Forelimb muscle (tissue), 1 donor: ENCODE measurements at places on chromosomes 7 and 10.

- DNase-seq, result no peak
Measured at GRCh38 chr10:71531485-71532446, 135.0 kb downstream of the CDH23 start.

DNA sequence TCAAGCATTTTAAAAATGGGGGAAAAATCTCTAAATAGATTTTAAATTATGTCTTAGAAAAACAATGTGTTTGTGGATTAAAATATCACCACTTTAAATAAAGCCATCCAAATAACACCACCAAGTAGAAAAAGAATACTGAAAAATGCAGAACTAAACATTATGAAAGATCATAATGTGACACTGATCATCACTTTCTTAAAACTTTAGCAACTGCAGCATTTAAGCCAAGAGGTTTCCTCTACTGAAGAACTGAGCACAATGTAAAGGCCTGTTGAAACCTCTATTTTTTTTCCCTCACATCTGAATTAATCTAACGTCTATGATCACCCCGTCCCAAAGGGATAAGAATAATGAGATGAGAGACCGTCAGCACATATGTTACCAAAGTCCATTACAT, 18.6 kb downstream of the MINDY3 start:
- no peak for DNase-seq

GRCh38 chr10:80413271-80413996, 5.1 kb downstream of the PRXL2A start:
- DNase-seq, result no peak

DNA sequence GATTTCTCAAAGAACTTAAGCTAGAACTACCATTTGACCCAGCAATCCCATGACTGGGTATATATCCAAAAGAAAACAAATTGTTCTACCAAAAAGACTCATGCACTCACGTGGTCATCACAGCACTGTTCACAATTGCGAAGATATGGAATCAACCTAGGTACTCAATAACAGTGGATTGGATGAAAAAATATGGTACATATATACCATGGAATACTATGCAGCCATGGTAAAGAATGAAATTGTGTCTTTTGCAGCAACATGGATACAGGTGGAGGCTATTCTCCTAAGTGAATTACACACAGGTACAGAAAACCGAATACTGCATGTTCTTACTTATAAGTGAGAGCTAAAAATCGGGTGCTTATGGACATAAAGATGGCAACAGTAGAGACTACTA, 61.8 kb downstream of the PIK3CG start:
- no peak for DNase-seq

DNA sequence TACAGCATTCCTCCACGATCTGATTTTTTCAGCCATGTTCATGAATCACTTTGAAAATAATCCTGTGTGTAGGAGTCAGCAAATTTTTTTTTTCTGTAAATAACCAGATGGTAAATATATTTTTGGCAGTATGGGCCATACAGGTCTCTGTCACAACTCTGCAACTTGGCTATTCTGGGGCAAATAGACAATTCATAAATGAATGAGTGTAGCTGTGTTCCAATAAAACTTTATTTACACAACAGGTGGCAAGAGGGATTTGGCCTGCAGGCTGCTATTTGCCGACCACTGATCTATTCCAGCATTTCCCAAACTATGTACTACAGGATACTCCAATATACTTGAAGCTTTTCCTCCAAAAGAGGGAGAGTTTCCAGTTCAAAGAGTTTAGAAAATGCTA, 78.7 kb upstream of the SVIL start:
- no peak for DNase-seq

DNA sequence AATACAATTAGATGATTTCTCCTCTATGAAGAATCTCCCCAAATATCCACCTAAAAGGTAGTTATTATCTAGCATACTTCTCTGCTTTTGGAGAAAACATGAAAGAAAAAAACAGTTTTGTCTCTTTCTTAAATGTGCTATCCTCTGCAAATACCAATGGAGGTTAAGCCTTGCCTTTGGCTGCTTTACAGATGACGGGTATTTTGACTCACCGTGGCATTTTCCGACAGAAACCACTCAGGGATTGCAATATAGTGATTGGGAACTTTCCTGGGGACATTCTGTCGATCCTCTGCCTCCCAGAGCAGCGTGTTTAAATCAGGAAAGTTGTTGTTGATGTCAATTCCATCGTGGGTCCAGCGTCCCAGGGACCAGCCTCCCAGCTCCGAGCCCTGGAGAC, 100.6 kb downstream of the GPR26 start:
- DNase-seq, result no peak

- DNase-seq, result no peak
Measured at GRCh38 chr7:28093623-28094232, 86.9 kb downstream of the JAZF1 start.

GRCh38 chr10:77264527-77264926, 373.1 kb downstream of the KCNMA1 start:
- DNase-seq, result no peak

GRCh38 chr10:122168598-122169394, 102.3 kb upstream of the BTBD16 start:
- DNase-seq, result no peak

GRCh38 chr10:12811826-12812225, 189.7 kb downstream of the CCDC3 start:
- DNase-seq, result no peak

DNA sequence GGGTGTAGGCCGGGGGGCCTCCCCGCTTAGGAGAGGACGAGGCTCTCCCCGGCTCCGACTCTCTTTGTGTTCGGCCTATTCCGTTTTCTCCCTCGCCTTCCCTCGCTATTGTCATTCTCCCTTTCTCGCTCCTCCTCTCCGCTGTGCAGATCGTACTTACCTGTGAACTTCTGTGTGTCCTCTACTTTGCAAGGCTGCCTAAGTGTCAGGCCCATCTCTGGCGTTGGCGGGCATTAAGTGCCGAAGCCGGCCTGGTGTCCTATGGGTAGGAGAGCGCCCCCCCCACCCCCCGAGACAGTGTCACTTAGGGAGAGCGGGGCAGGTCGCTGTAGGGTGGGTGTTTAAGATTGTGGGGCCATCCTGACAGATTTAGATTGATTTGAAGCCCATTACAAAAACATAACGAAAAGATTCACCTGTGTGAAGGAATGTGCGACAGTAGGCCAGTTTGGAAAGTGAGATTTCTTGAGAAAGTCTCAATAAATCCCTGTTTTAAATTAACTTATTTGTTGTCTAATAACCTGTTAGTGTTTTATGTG, 579 bp downstream of the RBM33 start:
- no peak for DNase-seq

- DNase-seq, result no peak
Measured at GRCh38 chr7:89223900-89224395, 428.4 kb upstream of the TEX47 start.

GRCh38 chr7:151999424-152000090, 25.9 kb upstream of the GALNT11 start:
- no peak for DNase-seq

DNA sequence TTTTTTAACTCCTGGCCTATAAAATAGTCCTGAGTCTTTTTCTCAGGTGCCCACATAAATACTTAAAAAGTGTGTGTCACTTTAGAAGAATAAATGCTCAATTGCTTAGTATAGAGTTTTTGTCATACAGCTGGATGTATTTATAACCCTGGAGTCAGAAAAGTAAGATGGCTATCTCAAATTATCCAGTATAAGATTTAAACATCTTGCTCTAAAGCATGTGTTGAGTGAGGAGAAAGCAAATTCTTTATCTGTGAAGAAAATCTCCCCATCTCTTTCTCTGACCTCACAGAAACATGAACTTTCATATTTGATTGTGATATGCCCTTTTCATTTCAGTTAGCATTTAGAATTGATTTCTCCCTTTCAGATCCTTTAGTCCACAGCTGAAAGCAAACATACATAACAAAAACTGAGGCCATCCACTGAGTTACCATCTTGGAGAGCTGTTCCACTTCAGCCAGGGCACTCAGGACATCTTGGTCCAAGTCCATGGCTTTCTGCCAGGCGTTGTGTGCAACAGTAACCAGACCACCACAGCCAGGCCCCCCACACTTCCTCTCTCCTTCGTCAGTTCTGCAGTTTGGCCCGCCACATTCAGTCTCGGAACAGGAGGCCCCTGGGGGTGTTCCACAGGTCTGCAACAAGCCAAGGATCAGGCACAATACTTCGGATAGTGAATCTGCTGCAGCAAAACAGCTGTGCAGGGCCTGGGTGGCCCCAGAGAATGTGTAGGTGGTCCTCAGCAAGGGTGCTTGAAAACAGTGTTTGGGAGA, 40.9 kb downstream of the DLD start:
- no peak for DNase-seq

- no peak for DNase-seq
Measured at GRCh38 chr10:101094121-101094879, 32.5 kb downstream of the KAZALD1 start.

GRCh38 chr10:33329178-33329577, 5.3 kb downstream of the NRP1 start:
- DNase-seq, result no peak

DNA sequence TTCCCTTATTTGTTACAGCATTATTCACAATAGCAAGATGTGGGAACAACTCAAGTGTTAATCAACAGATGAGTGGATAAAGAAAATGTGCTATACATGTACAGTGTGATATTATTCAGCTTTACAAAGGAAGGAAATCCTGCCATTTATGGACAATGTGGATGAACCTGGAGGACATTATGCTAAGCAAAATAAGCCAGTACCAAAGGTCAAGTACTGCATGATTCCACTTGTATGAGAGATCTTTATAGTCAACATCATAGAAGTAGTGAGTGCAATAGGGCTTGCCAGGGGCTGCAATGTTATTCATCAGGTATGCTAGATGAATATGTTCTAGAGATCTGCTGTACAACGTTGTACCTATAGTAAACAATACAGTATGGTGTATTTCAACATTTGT, 138.5 kb upstream of the AGR3 start:
- no peak for DNase-seq

GRCh38 chr7:39252916-39253315, 275.2 kb downstream of the POU6F2 start:
- DNase-seq, result no peak

DNA sequence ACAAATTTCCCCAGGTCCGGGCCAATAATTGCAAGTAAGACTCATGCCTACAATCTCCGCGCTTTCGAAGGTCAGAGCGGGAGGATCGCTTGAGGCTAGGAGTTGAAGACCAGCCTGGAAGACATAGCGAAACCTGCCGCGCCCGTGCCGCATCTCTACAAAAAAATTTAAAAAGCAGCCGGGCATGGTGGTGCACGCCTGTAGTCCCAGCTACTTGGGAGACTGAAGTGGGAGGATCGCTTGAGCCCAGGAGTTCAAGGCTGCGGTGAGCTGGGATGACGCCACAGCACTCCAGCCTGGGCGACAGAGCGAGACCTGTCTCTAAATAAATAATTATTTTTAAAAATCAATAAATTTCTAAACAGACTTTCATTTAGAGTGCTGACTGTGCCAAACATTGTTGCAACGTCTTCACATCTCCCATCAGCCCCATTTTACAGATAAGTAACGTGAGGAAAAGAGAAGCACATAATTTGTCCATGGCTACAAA, 494 bp upstream of the CFAP43 start:
- no peak for DNase-seq

DNA sequence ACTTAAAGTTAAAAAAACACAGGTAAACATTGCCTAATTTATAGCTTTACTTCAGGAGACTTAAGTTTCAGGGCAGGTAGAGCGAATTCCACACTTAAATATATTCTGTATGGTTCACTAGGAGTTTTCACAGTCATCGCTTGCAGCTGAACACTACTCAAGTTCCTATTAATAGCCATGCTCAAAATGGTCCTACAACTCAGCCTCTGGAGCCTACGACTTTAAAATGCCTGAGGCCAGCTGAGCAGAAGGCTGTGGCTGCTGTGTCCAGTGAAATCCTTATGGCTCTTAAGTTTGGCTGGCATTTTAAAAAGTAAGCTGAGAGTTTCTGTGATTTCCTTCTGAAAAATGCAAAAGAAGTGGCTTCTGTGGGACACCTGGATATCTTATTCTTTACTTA, 105.4 kb upstream of the GLI3 start:
- DNase-seq, result no peak

- DNase-seq, result no peak
Measured at GRCh38 chr10:90723416-90724068, 134.3 kb downstream of the HTR7 start.

DNA sequence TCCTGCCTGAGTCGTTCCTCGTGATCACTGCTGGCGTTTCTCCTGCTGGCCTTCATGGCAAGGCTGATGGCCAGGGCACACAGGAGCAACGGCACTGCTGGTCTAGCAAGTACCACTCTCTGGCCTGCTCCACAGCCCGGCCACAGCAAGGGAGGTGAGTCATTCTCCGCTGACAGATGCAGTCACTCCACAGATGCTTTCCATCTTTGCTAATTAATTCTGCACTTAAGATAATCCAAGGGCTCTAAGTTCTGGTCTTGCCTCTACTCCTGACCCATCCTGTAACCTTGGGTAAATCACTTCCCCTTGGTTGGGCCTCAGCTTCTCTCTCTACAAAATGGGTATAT, 244.4 kb downstream of the RPS24 start:
- no peak for DNase-seq

DNA sequence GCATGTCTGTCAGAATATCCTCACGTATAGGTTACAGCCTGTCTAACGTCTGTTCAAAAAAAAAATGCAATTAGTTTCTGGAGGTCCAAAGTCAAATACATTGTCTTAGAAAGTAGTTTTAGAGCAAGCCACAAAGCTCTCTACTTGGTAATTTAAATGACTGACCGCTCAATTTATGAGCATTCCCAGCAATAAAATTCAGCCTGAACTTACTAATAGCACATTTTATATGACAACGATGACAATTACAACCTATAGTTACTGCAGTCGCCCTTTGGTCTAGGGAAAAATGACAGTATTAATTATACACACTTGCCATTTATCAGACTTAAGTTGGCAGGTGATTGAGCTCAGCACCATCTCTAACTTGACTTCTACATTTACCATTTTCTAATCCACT, 425.8 kb upstream of the STEAP1 start:
- no peak for DNase-seq

GRCh38 chr7:107898997-107899594, 8.1 kb downstream of the DLD start:
- no peak for DNase-seq

DNA sequence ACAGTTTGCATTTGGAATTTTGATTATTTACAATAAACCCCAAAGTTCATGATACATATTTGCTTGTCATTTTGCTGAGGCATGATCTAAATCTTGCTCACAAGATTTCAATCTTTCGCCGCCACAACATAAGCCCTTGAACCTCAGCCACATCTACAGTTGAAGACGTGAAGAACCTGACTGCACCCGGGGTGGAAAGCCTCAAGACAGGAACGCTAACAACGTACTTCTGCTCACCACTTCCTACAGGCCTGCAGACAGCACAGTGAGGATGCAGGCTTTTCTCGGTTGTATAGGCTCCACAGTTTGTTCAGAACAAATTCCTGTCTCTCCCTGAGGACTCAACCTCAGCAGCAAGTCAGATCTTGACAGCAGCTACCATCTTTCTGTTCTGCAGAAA, 393.8 kb upstream of the PRKCQ start:
- no peak for DNase-seq
